ENCODE measurements at places on chromosomes 1 and 21.

- DNase-seq = no peak
These were observed 853.4 kb downstream of the NCAM2 start for GRCh38 chr21:21851657-21852056.

DNA sequence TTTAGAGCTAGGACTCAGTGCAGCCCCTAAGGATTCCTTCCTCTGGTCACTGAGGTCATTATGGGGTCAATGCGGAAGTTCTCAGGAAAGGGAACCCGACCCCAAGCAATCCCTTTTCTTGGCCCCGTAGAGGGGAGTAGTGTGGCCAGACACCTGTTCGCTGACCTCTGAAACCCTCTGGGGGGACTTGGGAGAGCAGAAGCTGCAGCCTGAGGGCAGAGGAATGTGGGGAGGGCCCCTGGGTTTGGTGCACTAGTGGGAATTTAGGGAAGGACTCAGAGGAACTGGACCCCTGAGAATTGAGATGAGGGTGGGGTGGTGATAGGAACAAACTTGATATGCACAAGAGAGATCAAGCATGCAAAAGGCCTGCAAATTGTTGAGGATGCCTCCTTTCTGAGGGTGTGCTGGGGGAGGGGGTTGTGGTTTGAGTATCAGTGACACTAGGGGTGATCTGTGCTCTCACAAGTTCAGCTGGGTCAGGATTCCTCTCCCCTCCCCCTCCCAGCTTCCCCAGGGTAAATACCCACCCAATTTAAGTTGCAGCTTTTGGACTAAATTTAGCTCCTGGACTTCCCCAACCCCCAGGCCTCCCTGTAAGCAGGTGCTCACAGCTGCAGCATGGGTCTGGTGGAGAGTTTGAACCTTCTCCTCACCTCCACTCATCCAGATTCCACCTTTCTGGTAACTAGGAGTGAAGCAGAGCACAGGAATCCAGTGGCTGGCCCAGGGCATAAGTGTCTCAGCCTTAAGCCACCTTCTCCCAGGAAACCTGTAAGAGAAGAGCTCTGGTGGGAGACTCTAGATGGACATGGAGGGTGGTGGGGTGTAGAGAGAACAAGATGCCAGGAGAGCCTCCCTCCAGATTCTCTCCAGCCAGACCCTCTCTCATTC lies 13.5 kb downstream of the ADAMTSL4 start:
- peak; percentile 74 for DNase-seq

- no peak for DNase-seq
These were observed 23.5 kb upstream of the WNT4 start for GRCh38 chr1:22166439-22166838.

DNA sequence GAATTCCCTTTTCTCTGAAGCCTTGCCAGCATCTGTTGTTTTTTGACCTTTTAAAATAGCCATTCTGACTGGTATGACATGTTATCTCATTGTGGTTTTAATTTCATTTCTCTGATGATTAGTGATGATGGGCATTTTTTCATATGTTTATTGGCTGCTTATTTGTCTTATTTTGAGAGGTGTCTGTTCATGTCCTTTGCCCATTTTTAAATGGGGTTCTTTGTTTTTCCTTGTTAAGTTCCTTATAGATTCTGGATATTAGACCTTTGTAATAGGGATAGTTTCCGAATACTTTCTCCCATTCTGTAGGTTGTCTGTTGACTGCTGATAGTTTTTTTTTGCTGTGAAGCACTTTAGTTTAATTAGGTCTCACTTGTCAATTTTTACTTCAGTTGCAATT lies 54.0 kb upstream of the C1orf185 start:
- DNase-seq = no peak

DNA sequence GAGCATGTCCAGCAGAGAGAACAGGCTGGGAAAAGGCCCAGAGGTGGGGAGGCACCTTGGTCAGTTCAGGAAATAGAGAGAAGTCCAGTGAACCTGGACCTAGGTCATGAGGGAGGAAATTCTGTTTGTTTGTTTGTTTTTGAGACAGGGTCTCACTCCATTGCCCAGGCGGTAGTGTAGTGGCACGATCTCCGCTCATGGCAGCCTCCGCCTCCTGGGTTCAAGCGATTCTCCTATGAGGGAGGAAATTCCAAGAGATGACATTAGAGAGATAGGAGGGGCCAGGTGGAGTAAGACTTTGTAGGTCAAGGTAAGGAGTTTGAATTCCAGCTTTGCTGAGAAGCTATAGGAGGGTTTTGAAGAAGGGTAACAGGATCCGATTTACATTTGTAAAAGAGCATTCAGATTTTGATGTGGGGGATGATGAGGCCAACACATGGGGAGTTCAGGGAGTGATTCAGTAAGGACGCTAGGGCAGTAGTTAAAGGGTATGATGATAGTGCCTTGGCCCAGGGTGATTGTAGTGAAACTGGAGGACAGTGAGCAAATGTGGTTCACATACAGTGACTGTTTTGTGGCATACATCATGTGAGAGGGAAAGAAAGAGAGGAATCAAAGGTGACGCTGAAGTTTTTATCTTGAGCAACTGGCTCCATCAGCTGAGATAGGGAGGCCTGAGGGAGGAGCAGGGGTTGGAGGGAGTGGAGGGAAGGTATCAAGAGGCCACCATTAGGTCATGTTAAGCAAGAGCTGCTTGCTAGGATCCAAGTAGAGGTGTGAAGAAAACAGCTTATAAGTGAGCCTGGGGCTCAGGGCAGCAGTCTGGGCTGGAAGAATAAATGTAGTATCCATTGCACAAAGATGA lies 8.3 kb upstream of the TRABD2B start:
- DNase-seq = no peak

DNA sequence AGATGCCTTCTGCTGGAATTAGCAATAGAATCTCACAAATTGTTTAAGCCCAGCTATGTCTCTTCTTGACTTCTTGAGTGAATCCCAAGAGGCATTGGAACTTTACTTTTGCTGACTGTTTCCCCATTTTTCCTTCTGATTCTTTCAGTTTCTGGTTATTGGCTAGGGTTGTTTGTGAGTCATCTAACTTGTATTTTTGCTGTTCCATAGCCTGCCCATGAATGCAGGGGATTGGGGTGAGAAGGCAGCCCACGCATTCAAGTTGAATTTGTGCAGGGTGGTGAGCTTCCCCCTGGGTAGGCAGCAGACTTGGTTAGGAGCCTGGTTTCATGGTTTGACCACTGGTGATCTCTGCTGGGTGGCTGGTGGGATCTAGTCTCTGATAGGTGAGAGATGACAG lies 10.4 kb upstream of the KLF17 start:
- DNase-seq = no peak

DNA sequence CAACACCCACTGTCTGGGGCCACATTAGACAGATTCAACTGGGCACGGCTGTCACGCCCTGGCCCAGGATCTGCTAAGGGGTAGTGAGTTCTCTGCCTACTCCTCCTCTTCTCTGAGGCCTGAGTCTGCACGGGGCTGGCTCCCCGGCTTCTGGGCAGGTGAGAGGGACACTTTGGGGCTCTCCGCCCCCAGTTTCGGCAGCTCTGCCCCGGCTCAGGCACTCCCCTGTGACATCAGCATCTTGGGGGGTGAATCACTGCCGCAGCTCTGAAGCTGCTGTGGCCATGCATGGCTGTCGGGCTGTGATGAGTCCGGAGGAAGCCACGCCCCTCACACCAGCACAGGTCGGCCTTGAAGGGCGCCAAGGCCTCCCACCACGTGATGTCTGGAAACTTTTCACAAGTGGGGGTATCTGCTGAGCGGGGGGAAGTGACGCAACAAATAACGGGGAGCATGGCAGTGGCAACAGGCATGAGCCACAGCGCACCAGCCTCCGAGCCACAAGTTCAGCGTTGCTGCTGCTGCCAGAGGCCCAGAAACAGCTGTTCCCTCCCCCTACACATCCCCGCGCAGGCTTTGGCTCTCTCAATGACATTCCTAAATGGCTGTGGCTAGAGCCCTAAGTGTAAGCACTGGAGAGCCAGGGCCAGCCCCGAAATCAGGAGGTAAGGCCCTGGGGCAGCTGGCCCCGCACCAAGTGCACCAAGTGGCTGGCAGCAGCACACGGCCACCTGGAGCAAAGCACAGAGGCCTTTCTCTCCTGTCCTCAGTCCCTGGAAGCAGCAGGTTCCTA lies 26.3 kb downstream of the ZBTB17 start:
- peak; percentile 96 for DNase-seq

GRCh38 chr1:20366056-20366462 lies 75.4 kb downstream of the VWA5B1 start:
- no peak for DNase-seq
